Psoas muscle (tissue), 8 donors: ENCODE measurements at places on chromosomes 16 and 17.

DNA sequence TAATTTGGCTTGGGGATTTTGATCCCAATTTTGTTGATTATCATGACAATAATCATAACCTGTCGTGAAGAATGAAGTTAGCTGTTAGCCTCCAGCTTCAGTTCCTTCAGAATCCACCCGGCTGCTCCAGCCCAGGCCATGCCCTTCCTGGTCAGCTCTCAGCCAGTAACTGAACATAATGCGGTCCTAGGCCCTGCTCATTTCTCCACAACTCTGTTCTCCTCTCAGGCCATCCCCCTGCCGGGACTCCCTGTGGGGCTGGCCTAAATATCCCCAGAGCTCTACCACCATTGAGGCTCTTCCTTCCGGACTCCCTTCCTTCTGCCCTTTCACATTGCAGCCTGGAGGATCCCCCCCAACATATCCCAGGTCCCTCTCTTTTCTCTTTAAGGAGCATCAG lies 833.4 kb upstream of the GOT2 start:
- DNase-seq = no peak

- DNase-seq = peak; percentile 56
These were observed 232.8 kb downstream of the SEC14L1 start for GRCh38 chr17:77373299-77374169.

GRCh38 chr16:23248261-23249194 lies 53.6 kb upstream of the SCNN1B start:
- DNase-seq = no peak

DNA sequence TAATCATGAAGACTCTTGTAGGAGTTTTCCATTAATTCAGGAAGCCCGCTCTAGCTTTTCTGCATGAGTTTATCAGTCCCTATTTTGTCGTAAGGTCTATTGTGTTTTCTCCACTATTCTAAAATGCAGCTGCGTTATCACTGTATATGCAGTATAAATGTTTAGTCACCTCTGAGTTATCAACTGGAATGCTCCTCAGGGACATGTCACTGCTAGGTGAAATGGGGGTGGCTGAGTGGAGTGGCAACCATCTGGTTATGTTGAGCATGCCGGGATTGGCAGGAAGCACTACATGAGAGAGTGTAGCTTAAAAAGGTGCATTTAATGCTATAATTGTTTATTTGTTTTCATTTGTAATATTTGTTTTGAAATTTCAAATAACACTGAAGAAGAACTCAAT lies 285.2 kb upstream of the ELAC2 start:
- no peak for DNase-seq

DNA sequence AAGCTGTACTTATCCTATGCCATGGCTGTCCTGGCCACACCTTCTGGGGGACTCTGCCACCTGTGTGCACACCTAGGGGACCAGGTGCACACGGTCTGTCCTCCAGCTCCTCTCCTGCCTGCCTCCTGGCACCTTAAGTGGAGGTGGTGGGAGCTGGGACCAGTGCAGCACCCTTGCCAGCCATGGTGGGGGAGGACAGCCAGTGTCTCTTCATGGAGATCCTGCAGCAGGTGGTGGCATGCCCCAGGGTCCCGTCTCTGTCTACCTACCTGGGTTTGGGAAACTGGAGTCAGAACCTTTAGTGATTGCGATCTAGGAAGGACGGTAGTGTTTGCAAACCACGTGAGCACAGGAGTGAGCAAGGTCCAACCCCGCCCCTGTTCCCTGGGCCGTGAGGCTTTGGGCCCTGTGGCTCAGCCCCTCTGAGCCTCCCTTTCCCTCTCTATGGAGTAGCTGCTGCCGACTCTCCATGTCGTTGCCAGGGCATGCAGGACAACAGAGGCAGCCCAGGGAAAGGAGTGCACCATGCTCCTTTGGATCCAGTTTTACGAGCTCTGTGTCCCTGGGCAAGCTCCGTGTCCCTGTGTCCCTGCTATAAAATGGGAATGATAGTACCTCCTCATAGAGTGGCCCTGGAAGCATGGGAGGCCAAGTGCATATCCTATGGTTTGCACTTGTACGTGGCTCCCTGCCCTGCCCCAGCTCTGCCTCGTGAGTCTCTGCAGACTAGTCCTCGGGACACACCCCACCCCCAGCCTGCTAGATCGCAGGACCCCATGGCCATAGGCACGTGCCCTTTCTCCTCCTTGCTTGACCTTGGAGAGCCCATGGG lies 7.1 kb downstream of the ADGRG1 start:
- no peak for DNase-seq

- DNase-seq = no peak
These were observed 2.6 kb downstream of the CDH5 start for GRCh38 chr16:66369055-66369592.

- DNase-seq = no peak
These were observed 21.7 kb upstream of the NAT9 start for GRCh38 chr17:74797824-74798223.

GRCh38 chr17:75549246-75550138 lies 24.0 kb downstream of the LLGL2 start:
- no peak for DNase-seq

DNA sequence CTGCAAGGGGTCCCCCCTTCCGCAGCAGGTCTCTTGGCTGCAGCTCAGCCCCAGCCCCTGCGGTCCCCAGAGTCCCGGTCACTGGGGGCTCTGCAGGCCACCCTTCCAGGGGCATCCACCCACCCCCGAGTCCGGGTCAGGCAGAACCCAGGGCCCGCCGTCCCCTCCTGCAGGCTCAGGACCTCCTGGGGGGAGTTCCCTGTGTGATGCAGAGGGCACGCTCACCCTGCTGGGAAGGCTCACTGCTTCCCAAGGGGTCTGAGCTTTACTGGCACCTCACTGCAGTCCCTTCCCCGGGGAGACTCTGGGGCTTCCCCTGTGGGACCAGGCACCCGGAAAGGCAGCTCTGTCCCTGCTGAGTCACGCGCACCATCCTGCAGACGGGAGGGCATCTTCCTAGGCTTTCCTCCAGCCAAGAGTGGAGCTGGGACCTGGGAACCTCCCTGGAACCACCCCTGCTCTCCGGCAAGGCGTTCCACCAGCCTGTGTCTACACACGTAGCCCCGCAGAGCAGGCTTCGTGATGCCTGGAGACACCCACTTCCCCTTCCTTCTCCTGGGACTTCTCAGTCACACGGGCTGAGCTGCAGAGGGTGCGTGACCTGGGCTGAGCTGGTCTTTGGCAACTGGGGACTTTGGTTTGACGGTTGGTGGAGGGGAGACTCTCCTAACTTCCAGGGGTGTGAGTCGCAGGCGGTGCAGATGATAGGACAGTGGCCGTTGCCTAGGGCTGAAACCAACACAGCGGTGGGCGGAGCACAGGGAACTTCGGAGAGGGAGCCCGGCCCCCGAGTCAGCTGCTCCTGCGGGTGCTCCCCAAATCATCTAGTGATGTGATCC lies 23.4 kb downstream of the SLC25A10 start:
- DNase-seq = no peak

DNA sequence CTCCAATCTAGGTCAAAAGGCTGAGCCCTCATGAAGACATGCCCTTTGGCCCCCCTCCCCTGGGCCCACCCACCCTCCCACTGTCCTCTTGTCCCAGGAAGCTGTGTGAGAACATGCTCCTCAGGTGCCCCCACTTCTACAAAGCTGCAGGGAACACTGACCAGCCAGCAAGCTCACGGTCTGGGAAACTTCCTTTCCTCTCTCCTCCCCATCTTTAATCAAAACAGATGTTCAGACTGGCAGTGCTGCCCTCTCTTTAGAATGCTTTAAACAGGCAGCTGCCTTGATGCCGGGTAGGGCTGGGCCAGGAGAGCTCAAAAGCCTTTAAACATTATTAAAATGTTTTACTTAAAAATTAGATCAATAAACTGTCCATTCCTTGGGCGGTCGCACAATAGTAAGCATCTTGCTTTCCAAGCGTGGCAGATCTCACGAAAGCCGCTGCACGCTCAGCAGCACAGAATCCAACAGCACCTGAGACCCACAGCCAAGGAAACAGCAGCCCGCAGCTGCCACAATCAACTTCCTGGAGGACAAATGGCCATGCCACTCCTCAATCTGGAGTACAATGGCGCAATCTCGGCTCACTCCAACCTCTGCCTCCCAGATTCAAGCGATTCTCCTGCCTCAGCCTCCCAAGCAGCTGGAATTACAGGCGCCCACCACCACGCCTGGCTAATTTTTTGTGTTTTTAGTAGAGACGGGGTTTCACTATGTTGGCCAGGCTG lies 399.2 kb downstream of the SLC39A11 start:
- DNase-seq = no peak

- no peak for DNase-seq
These were observed 104.3 kb upstream of the DNAH9 start for GRCh38 chr17:11493936-11494335.

DNA sequence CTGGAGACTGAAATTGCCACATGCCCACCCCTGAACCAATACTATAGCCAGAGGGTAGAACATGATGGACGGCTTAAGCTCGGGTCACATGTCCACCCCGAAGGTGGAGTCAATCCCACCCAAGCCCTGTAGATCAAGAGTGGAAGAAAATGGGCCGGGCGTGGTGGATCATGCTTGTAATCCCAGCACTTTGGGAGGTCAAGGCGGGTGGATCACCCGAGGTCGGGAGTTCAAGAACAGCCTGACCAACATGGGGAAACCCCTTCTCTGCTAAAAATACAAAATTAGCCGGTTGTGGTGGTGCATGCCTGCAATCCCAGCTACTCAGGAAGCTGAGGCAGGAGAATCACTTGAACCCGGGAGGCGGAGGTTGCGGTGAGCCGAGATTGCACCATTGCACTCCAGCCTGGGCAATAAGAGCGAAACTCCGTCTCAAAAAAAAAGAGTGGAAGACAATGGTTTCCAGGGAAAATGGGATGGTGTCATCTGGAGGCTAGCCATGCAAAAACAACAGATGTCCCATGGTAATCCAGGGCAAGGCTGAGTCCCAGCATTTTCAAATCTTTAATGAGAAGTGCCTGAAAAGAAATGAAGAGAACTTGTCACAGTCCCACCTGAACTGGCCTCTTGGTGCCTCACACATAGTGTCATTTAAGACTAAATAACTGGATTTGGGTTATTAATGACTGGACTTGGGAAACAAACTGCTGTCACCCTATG lies 30.1 kb downstream of the CD300LF start:
- no peak for DNase-seq

- DNase-seq = no peak
These were observed 82.4 kb upstream of the TOX3 start for GRCh38 chr16:52629296-52629695.

- DNase-seq = no peak
These were observed 26.6 kb downstream of the ITGB3 start for GRCh38 chr17:47280072-47280811.

DNA sequence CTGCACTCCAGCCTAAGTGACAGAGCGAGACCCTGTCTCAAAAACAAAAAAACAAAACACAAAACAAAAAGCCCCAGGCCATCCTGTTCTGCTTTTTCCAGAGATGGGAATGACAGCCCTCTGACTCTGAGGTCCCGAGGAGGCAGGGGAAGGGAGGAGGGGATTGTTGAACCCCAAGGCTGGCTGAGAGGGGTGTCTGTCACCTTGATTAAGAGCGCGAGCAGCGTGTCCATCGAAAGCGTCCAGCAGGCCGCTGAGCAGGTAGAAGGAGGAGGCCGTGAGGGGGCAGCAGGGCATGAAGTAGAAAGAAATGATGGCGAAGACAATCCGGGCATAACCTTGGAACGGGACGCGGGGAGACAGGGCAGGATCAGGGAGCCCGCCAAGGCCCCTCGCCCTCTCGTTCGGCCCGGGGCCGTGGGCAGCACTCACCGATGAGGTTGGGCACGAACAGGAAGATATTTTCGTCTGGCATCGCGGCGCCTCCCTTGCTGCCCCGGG lies 593 bp downstream of the CDIPT start:
- no peak for DNase-seq

GRCh38 chr17:19299866-19300265 lies 62.7 kb downstream of the B9D1 start:
- DNase-seq = no peak

DNA sequence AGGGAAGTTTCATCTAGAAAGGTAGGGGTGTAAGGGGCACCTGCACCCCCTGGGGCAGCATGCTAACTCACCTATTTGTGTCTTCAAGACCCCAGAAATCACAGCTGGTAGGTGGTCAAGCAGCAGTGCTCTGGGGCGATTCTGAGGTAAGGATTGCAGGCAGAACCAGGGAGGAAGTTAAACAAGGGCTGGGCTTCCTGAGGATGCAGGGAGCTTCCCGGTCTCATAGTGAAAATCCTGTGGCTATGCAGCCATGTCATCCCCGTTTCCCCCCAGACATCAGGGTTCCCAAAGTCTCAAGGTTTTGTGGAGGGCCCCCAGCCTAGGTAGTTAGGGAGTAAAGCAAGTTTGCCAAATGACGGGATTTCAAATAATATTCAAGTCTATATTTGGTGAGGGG lies 78.5 kb downstream of the C16orf78 start:
- DNase-seq = no peak

DNA sequence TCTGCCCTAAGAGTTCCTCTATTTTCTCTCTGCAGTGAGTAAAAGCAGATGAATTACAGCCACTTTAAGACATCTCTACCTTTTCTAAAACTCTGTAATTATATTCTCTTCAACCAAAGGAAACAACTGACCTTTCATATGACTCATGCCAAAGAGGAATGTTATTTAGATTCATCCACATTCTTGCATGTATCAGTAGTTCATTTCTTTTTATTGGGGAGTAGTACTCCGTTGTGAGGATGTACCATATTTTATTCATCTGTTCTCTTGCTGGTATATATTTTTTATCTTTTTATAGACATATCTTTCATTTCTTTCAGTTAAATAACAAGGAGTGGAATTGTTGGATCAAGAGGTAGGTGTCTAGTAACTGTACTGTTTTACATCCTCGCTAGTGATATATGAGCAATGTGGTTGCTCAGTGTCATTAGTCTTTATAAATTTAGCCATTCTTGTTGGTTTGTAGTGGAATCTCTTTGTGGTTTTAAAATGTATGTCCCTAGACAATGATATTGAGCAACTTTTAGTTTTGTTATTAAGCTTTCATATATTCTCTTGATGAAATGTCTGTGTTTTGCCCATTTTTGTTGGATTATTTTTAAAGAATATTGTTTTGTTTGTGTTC lies 7.8 kb upstream of the MYH8 start:
- DNase-seq = no peak

DNA sequence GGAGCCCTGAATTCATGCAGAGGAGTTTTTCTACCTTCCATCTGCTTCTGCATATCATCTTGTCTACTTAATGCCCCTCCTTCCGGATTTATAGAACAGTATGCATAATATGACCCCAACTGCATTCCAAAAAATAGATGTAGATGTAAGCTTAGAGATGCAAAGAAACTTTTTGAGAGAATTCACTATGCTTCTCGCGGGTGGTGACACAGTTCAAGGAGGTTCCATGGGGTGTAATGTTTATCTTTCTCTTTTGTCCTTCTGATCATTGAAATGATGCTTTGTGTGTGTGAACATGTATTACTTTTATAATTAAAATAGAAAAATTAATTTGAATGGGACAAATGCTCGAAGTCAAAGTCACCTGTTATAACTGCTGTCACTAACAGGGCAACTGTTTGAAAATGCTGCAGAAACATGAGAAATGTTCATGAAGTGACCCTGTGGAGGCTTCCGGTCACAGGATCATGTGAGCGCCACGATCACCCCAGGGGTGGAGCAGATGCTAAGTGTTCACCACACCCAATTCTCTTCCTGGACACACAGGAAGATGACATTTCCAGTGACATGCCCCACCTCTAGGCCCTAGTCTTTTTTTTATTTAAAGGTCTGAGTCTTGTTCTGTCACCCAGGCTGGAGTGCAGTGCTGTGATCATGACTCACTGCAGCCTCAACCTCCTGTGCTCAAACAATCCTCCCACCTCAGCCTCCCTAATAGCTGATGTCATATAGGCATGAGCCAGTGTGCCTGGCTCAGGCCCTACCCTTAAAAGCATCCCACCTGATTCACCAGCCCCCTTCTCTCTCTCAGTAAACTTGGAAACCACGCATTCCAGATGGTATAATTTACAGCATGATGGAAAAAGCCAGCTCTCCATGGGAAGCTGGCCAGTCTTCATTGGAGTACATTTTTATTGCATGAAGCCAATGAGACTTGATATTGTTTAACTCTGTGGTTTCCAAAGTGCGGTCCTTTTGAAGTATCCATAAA lies 21.0 kb upstream of the AGRP start:
- DNase-seq = peak; percentile 72
